ENCODE measurements at places on chromosomes 4 and X.

DNA sequence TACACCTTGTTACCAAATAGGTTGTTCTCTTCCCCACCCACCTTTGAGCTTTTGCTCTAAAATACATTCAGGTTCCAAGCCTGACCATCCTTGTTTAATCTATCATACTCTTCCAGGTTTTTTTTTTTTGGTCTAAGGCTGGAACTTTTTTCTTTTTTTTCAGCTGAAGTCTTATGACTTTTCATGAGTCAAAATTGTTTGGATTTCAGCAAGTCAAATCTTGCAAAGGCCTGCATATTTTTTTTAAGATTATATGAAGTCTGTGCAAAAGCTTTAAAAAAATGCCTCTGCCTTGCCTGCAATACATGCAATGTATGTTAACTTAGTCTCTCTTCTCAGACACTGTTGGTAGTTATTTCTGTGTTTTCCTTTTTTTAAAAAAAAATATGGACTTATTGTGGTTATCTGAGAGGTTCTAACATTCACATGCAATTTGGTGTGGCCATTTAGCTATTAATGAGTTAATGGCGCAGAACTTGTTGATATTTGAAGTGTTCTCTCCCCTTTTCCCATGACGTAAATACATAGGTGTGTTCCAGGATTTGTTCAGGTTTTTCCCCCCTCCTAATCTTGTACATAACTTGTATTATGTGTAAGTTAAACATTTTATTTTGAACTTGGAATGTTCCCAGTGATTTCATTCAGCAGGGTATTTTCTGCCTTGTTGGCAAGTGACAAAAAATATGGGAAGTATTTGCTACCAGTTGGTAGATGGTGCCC is 58.7 kb downstream of the CCKAR start:
- H3K36me3 ChIP-seq, result peaks cover 21% of the 10 kb centered on the region
- no peak for DNase-seq
- no peaks in the 10 kb centered on the region for H3K27me3 ChIP-seq
- no peak overlapping the region for H3K27ac ChIP-seq
- H3K4me3 ChIP-seq, result no peak overlapping the region

DNA sequence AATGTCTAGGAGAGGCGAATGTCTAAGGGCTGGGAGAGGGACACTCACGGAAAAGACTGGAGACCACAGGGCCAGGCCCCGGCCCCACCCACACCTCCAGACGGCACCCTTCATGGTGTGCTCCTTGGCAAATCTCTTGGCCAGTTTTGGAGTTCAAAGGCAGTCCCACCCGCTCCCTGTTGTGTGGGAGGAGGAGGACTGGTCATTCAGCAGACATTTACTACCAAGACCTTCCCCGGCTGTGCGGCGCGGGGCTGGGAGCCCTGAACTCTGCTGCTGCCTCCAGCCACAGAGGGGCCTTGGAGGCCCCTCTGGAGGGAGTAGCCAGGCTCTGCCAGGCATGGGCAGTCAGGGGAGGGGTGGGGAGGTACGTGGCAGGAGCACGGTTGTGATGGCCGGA is 8.7 kb upstream of the TBC1D14 start:
- DNase-seq, result no peak
- H3K4me3 ChIP-seq, result no peak overlapping the region

DNA sequence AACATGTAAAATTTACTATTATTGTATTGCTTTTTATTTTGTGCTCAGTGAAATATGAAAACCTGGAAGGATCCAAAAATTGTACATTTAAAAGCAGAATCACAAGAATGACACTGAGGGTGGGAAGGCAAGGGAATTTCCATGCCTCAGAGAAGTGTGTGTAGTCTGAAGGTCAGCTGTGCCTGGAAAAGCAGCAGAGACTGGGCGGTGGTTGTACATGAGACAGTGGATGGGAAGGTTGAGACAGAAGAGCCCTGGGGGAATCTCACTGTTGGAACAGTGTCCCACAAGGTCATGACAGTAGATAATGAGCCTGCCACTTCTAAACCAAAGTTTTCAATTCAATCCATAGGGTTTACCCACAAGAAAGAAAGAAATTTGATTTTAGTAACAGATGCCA is 17.1 kb upstream of the ANTXR2 start:
- H3K4me3 ChIP-seq, result no peak overlapping the region
- no peaks in the 10 kb centered on the region for H3K4me1 ChIP-seq
- H3K27me3 ChIP-seq, result no peaks in the 10 kb centered on the region
- no peak overlapping the region for H3K27ac ChIP-seq
- DNase-seq, result no peak

DNA sequence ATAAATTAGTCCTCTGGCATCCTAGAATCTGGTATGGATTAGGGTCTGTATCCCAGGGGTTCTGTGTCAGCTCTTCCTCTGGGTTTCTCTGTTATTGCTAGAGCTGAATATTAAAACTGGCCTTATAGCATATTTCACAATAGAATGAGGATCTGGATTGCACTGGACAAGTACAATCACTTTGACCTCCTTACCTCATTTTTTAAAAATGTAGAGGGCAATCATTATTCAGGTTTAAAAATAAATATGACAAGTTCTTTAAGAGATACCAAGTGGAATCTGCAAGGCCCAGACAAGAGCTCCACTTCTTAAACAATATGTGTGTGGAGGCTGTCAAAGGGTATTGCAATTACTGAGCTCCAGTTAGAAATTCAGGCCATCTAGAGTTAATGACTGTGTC is 1.4 kb downstream of the PALLD start:
- H3K27ac ChIP-seq, result no peak overlapping the region
- no peak for DNase-seq
- peaks cover 5% of the 10 kb centered on the region for H3K4me1 ChIP-seq
- H3K36me3 ChIP-seq, result no peaks in the 10 kb centered on the region

DNA sequence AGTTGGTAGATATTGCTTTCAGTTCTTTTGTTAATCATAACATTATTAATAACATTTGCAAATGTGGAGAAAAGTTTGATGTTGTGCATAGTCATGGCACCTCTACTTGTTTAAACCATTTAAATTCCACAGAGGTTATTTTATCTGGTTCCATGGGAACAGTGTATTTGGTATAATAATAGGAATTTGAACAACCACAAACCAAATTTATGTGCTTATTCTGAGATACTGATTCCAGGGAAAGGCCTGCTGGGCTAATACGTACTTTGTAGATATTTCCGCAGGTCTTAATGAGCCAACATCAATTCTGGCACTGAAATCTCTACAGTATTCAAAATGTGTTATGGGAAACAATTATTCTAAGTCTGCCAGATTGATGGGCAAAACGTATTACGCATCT is 319.0 kb downstream of the DKK2 start:
- H3K36me3 ChIP-seq, result no peaks in the 10 kb centered on the region
- no peaks in the 10 kb centered on the region for H3K4me1 ChIP-seq
- H3K27me3 ChIP-seq, result no peaks in the 10 kb centered on the region
- no peak overlapping the region for H3K27ac ChIP-seq
- no peak overlapping the region for H3K4me3 ChIP-seq

- no peaks in the 10 kb centered on the region for H3K36me3 ChIP-seq
- H3K4me3 ChIP-seq, result no peak overlapping the region
- no peak for DNase-seq
- H3K27me3 ChIP-seq, result no peaks in the 10 kb centered on the region
- no peak overlapping the region for H3K27ac ChIP-seq
- no peaks in the 10 kb centered on the region for H3K4me1 ChIP-seq
These were observed 735.3 kb upstream of the FTHL17 start for GRCh38 chrX:31807165-31807564.

- H3K36me3 ChIP-seq, result no peaks in the 10 kb centered on the region
- no peak overlapping the region for H3K27ac ChIP-seq
- DNase-seq, result no peak
- H3K4me3 ChIP-seq, result no peak overlapping the region
These were observed 857.9 kb upstream of the HTR2C start for GRCh38 chrX:113726009-113726408.

- H3K4me3 ChIP-seq, result no peak overlapping the region
- no peaks in the 10 kb centered on the region for H3K27me3 ChIP-seq
- DNase-seq, result no peak
- no peak overlapping the region for H3K27ac ChIP-seq
- no peaks in the 10 kb centered on the region for H3K4me1 ChIP-seq
These were observed 47.0 kb downstream of the SCLT1 start for GRCh38 chr4:129046055-129046959.

- H3K4me1 ChIP-seq, result no peaks in the 10 kb centered on the region
- H3K36me3 ChIP-seq, result no peaks in the 10 kb centered on the region
- no peak overlapping the region for H3K4me3 ChIP-seq
- H3K27ac ChIP-seq, result no peak overlapping the region
- no peaks in the 10 kb centered on the region for H3K27me3 ChIP-seq
These were observed 457.2 kb downstream of the NLGN4X start for GRCh38 chrX:5771441-5771840.

DNA sequence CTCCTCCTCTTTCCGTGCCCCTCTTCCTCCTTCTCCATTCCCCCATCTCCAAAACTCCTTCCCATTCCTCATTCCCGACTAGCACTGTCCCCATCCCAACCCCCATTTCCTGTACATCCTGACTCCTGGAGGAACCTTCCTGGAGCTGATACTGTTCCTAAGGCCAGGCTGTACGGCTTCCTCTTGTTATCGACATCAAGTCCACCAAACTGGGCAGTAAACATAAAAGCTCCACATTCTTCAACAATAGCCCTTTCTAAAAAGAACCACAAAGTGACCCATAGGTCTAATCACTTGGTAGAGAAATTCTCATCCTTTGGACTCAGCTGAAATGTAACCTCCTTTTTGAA is 22.9 kb downstream of the AWAT2 start:
- H3K36me3 ChIP-seq, result no peaks in the 10 kb centered on the region
- DNase-seq, result no peak
- H3K4me1 ChIP-seq, result peaks cover 8% of the 10 kb centered on the region
- no peaks in the 10 kb centered on the region for H3K27me3 ChIP-seq
- no peak overlapping the region for H3K27ac ChIP-seq

- H3K4me3 ChIP-seq, result no peak overlapping the region
- DNase-seq, result peak; percentile 53
- H3K36me3 ChIP-seq, result no peaks in the 10 kb centered on the region
- H3K27me3 ChIP-seq, result no peaks in the 10 kb centered on the region
- no peak overlapping the region for H3K27ac ChIP-seq
These were observed 240.1 kb downstream of the FRAS1 start for GRCh38 chr4:78297116-78297800.

DNA sequence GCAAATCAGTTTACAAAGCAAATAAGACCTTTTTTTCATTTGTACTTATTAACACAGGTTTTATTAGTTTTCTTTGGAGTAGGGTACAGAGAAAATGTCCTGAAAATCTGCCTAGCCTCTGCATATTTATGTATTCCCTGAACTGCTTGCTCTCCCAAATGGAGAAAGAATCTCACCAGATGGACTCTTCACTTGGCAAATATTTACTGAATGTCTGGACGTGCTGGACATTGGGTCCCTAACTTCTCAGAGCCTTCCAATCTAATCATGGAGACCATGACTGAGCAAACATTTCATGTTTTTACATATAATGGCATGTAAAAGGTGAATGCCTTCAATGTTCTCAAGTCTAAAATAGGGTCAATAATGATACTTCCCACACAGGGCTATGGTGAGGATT is 126.0 kb downstream of the CHRDL1 start:
- H3K36me3 ChIP-seq, result no peaks in the 10 kb centered on the region
- no peak overlapping the region for H3K4me3 ChIP-seq
- no peak overlapping the region for H3K27ac ChIP-seq
- no peaks in the 10 kb centered on the region for H3K4me1 ChIP-seq

GRCh38 chr4:76216524-76216923 is 2.9 kb upstream of the SCARB2 start:
- no peak overlapping the region for H3K4me3 ChIP-seq
- no peaks in the 10 kb centered on the region for H3K36me3 ChIP-seq
- no peak for DNase-seq
- H3K27me3 ChIP-seq, result no peaks in the 10 kb centered on the region
- peaks cover 19% of the 10 kb centered on the region for H3K4me1 ChIP-seq

- H3K27ac ChIP-seq, result no peak overlapping the region
- H3K4me1 ChIP-seq, result no peaks in the 10 kb centered on the region
- H3K27me3 ChIP-seq, result no peaks in the 10 kb centered on the region
- no peak overlapping the region for H3K4me3 ChIP-seq
- no peaks in the 10 kb centered on the region for H3K36me3 ChIP-seq
- DNase-seq, result no peak
These were observed 101.2 kb downstream of the FAM13A start for GRCh38 chr4:88955580-88956380.

- no peaks in the 10 kb centered on the region for H3K27me3 ChIP-seq
- H3K36me3 ChIP-seq, result no peaks in the 10 kb centered on the region
- peaks cover 6% of the 10 kb centered on the region for H3K4me1 ChIP-seq
- no peak overlapping the region for H3K4me3 ChIP-seq
- peak; percentile 45 for DNase-seq
- no peak overlapping the region for H3K27ac ChIP-seq
These were observed 12.2 kb upstream of the MCF2 start for GRCh38 chrX:139720136-139720535.

GRCh38 chrX:48789366-48790220 is 3.2 kb downstream of the GATA1 start:
- no peak overlapping the region for H3K27ac ChIP-seq
- H3K27me3 ChIP-seq, result peaks cover 3% of the 10 kb centered on the region
- no peak overlapping the region for H3K4me3 ChIP-seq
- no peak for DNase-seq
- H3K36me3 ChIP-seq, result no peaks in the 10 kb centered on the region

DNA sequence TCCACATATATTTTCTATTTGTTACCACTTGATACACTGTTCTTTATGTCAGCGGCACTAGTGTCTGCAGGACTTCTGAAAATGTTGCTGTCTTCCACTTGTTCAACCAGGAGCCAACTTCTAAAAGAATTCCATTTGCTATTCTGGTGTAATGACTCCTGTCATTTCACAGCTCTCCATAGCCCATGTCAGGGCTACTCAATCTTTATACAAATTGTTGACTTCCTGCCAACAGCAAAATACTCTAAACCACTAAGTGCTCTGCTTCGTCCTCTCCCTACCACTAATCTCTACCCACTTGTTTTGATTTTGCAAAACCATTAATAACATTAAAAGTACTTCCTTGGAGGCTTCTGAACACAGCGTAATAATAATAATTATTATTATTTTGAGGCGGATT is 7.2 kb downstream of the CTSO start:
- peak; percentile 73 for DNase-seq
- H3K36me3 ChIP-seq, result peaks cover 3% of the 10 kb centered on the region
- H3K4me3 ChIP-seq, result no peak overlapping the region
- H3K4me1 ChIP-seq, result peaks cover 6% of the 10 kb centered on the region
- no peak overlapping the region for H3K27ac ChIP-seq

- H3K27ac ChIP-seq, result no peak overlapping the region
- H3K4me1 ChIP-seq, result no peaks in the 10 kb centered on the region
- H3K27me3 ChIP-seq, result no peaks in the 10 kb centered on the region
- no peak for DNase-seq
- no peak overlapping the region for H3K4me3 ChIP-seq
- H3K36me3 ChIP-seq, result no peaks in the 10 kb centered on the region
These were observed 49.8 kb upstream of the CAMK2D start for GRCh38 chr4:113811359-113811758.

- no peak overlapping the region for H3K4me3 ChIP-seq
- no peaks in the 10 kb centered on the region for H3K4me1 ChIP-seq
- H3K27ac ChIP-seq, result no peak overlapping the region
- H3K27me3 ChIP-seq, result no peaks in the 10 kb centered on the region
- H3K36me3 ChIP-seq, result no peaks in the 10 kb centered on the region
These were observed 280.5 kb downstream of the TLL1 start for GRCh38 chr4:166153548-166153947.

DNA sequence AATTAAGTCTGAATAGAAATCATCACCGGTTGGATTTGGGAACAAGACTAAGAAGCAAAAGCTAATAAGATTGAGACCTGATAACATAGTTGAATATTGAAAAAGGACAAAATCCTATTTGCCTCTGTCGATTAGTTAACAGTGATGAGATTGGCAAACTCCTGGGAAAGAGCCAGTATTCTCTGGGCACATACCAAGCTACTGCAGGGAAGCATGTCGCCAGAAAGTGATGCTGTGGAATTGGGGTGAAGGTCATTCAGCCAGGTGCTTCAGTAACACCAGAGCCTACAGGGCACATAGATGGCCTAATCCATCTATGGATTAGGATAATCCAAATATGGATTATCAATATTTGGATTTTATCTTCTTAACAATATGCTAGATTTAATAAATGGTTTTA is 44.0 kb downstream of the OSTC start:
- no peaks in the 10 kb centered on the region for H3K4me1 ChIP-seq
- H3K27ac ChIP-seq, result no peak overlapping the region
- no peaks in the 10 kb centered on the region for H3K27me3 ChIP-seq
- DNase-seq, result no peak
